ENCODE measurements at places on chromosomes 6 and 20.

- no peak for DNase-seq
Measured at GRCh38 chr6:158818581-158819212, 471 bp downstream of the EZR start.

GRCh38 chr6:147372806-147373205 is 135.7 kb upstream of the SAMD5 start:
- no peak for DNase-seq

DNA sequence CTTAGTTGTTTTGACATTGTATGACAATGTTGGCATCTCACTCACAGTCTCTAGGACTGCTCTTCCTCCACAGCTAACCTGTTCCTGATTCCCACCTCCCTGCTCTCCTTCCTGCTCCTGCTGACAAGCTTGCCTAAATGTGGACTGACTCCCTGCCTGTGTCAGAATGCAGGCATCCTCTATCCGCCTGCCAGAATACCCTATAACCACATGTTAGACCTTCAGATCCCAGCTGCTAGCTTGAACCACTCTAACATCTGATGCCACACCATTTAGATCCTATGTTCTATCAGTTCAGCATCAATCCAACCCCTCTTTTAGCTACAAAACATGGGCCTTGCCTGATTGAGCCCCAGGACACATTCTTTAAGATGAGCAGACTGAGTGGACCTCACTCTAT is 12.2 kb downstream of the FILIP1 start:
- no peak for DNase-seq

GRCh38 chr20:63394920-63395455 is 33.8 kb upstream of the CHRNA4 start:
- no peak for DNase-seq

- no peak for DNase-seq
Measured at GRCh38 chr6:43722920-43723545, 35.4 kb upstream of the MRPS18A start.

DNA sequence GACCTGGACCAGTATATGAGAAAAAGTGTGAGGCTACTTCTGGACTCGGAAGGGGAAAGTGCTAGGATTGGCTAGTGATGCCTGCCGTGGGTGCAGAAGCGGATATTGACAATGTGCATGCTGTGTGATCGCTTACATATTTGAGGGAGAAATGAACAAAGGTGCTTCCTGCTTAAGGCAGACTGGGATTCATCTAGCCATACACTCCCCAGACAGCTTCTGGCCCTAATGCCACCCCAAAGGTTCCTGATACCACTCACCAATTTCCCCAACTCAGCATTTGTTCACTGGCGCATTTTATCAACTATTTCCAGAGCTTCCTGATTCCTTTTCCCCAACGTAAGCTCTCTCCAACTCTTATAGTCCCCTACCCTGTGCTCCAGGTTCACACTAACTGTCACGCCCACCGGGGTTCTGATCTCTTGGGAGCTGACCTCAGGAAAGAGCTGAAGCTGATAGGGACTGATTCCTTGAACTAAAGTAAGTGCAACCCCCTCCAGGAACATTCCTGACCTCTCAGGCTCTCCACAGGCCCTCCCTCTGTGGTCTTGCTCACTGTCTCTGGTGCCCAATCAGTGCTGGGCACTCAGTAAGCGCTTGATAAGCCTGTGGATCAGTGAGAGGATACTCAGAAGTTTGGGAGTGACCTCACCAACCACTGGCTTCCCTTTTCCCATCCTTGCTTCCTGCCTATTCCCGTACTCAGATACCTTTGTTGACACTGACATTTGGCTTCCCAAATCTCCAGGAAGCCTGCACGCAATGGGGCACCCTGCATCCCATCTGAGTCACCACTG is 73.3 kb downstream of the MRPL14 start:
- no peak for DNase-seq
